GM18507 (cell line): ENCODE measurements at places on chromosomes 5 and 9.

GRCh38 chr9:2570615-2571479 lies 50.7 kb upstream of the VLDLR start:
- DNase-seq = no peak

GRCh38 chr9:132142924-132143323 lies 18.9 kb upstream of the NTNG2 start:
- no peak for DNase-seq

- no peak for DNase-seq
Measured at GRCh38 chr5:88502179-88503040, 233.8 kb upstream of the TMEM161B start.

DNA sequence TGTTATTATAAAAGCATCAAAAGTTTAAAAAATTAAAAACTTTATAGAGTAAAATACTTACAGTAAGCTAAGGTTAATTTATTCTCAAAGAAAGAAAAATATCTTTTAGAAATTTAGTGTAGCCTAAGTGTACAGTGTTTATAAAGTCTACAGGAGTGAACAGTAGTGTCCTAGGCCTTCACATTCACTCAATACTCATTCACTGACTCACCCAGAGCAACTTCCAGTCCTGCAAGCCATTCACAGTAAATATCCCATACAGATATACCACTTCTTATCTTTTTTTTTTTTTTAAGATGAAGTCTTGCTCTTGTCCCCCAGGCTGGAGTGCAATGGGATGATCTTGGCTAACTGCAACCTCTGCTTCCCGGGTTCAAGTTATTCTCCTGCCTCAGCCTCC lies 73.1 kb upstream of the FST start:
- DNase-seq = no peak

DNA sequence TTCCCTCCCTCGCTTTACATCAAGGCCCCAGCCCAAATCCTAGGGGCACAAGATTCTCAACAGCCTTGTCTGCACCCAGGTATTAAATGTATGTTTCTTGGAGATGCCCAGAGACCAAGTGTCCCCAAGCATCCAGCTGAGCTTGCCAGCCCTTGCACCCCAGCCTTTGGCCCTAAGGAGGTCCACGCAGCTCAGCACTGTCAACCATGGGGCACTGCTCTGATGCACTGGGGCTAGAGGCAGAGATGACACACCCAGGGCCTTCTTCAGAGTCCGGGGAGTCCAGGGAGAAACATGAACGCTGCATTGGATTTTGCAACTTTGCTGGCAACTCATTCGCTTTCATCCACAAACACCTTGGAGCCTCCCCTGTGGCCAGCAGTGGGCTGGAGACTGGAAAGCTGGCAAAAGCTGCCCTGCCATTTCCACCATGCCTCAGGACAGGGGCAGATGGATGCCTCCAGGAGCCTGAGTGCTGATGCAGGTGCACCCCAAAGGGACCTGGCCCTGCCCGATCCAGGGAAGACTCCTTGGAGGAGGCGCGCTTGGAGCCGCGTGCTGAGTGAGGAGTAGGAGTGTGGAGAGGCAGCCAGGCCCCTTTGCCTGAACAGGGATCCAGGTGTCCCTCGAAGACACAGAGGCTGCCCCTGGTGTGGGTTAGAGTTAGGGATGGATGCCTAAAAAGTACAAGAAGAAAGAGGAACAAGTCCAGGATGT lies 19.3 kb downstream of the PAEP start:
- no peak for DNase-seq

DNA sequence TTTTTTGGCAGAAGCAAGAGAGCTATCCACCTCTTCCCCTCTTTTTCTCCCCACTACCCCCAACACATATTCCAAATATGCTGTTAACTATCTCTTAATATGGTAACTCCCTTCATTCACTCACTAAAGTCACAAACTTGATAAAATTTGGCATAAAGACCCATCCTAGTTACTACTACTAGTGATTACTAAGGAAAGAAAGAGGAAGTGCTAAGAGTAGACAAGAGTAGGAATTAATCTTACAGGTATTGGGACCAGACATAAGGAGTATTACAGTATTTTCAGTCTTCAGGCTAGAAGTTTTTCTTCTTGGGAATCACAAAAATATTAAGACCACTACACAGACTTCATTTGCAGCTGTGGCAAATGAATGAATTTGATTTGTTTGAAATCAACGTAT lies 2.2 kb downstream of the ADAMTS6 start:
- no peak for DNase-seq

DNA sequence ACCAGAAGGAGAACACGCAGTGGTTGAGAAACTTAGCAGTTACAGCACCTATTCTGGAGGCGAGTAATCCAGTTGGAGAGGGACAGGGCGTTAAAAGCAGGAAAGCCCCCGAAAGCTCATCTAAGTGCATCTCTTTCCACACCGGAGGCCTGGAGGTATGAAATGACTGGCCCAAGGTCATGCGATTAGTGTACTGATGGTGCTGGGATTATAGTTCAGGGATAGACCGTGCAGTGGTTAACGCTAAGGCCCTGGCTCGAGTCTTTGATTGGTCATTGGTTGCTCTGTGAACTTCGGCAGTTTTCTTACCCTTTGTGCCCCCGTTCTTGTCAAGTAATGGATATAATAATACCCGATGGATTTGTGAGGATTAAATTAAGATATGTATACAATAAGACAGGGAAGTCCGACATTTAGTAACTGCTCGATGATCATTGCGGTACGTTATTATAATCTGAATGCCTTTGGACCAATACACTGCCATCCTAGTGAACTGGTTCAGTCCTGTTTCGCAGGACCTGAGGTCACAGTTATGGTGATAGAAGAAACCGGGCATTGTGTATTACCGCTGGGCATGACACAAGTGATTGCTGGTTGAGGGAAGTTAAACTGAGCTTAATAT lies 960 bp downstream of the CANX start:
- DNase-seq = no peak

DNA sequence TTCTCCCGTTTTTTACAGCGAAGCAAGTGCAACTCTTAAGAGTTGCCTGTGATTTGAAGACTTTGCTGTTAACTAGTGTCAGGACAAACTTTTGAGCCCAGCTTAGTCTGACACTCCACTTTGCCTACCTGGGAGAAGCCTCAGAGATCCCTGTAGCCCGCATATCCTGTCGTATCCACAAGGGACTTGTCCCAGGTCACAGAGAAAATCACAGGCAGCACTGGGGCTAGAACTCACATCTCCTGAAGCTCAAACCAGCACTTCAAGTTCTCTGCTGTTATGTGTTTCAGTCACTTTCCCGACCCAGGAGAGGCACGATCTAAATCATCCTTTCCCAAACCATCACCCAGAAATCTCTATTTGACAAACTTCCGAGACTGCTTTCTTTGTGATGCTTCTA lies 584.5 kb downstream of the ACTL7B start:
- no peak for DNase-seq

- no peak for DNase-seq
Measured at GRCh38 chr5:139660105-139660922, 12.2 kb downstream of the CXXC5 start.

DNA sequence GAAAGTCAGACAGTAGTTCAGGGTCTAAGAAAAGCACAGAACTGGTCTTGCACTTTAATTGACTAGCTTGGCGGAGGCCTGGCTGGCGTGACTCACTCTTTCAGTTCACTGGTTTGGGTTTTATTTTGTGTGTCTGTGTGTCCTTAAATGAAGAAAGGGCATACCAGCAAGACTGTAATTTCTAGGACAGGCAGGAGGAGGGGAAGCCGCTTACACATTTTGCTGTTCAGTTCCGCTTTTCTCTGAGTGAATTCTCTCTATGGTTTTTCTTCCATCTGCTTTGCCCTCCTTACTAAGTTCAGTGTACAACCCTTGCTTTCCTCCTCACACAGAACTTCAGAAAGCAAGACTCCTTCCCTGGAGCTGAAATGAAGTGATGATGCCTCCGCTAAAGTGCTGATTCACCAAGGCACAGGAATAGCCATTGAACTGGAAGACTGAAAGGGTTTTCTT lies 150.8 kb downstream of the MEF2C start:
- no peak for DNase-seq

DNA sequence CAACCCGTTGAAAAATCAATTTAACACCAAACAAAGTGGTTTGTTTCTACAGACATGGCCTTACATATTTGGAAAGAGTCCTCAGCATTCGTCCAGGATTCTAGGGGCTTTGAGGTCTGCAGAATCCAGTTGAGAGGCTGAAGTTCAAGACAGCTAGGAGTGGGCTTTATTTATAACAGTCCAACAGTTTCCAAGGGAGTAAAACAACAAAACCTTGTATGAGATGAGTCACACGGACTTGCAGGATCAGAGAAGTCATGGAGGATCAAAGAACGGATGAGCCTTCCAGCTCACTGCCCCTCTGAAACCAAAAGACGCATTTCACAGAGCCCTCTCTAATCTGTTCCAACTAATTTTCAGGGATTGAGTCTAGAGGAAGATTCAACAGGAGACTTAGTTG lies 11.1 kb upstream of the ESM1 start:
- DNase-seq = no peak

GRCh38 chr5:42852826-42853225 lies 41.1 kb upstream of the SELENOP start:
- no peak for DNase-seq

DNA sequence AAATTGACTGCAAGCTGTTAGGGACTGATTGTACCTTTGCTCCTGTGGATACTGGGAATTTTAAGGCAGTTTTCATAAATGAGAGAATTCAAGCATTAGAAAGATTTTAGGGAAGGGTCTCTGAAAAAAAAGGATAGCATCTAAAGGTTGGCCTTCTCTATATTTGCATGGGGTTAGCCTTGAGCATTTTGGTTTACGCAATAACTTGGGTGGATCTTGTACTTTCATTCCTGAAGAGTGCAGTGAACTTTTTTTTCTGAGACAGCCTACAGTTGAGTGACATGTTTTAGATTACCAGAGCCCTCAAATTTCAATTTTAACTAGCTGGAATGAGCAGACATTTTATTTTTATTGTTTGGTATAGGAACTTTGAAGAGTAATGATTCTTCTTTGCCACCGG lies 91.6 kb upstream of the NR3C1 start:
- DNase-seq = no peak

DNA sequence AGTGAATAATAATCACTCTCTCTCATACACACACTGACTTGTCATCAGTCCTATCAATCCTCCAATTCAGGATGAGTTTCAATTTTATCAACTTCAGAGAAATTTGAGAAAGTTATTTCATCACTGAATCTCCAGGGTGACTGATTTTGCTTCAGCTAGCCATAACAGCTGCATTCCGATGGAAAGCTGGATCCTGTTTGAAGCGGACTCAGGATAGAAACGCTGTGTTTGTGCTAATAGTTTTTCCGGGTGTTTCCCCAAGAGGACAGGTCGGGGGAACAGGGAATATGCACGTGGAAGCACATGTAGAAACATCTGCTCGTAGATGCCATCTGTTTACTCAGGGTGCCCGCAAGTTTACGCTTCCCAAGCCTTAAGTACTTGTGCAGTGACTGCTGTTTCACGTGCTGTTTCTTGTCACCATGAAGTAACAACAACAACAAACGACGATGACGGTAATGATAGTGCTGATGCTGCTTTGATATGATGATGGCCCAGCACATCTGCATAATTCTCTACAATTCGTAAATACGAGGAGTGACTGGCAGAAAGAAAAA lies 263.7 kb upstream of the DAPK1 start:
- DNase-seq = no peak

GRCh38 chr5:25974451-25974850 lies 1063.9 kb downstream of the CDH9 start:
- no peak for DNase-seq

GRCh38 chr9:130689937-130690700 lies 3.5 kb upstream of the EXOSC2 start:
- no peak for DNase-seq

- no peak for DNase-seq
Measured at GRCh38 chr9:114448706-114449105, 56.6 kb downstream of the WHRN start.

DNA sequence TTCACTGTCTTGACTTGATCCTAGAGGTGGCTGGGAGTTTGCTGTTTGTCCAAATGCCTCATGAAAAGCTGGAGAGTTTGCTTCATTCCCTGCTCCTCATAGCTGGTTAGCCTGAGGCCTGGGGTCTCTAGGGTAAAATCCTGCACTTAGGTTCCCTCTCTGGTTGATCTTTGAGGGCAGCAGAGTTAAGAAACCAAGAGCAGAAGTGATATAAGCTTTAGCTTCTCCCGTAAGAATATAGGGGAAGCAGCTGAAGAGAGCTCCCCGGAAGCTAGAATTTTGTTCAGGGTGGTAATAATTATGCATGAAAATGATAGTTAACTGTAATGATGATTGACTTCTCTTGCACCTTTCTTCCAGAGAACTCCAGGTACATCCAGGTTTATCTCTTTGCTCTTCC lies 1.4 kb downstream of the FAM53C start:
- no peak for DNase-seq
